ENCODE measurements at places on chromosomes 7 and 10.

DNA sequence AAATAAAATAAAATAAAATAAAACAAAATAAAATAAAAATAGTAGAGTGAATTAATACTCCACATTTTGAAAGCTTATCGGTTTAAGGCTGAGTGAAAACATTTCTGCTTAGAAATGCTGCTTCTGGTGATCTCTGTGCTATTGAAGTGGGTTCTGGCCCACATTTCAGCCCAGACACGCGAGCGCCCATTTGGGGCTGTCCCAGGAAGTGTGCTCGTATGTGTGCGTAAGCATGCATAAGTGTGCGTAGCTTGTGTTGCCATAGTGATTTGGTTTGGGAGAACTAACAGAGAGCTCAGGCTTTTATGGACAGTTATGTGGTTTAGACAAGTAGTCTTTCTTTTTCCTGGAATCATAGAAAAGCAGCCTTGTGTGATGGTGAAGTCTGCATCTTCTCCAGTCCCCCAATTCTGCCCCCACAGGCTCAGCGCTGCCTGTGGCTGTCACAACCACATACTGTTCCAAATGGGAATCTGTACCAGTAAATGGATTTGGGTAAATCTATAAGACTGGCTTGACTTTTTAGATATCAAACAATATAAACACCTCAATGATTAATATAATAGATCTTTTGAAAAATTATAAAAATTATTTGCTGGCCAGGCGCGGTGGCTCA lies 29.8 kb upstream of the PURB start:
- DNase-seq: no peak

DNA sequence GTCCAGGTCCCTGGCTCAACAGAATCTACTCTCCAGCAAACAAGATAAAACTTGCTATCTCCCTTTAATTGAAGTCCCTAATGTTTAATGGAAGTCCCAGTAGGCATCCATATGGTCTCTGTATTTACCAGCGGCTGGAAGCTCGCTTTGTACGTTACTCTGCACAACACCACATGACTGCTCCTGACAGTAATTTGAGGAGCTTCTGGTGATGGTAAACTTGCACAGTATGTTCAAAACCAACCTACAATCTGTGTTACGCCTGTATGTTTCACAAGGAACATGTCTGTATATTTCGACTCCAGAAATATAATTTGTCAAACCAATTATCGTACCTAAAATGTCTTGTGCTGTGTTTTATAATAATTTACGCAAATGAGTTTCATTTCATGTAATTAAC lies 4.4 kb upstream of the TECPR1 start:
- peak; percentile 82 for DNase-seq

DNA sequence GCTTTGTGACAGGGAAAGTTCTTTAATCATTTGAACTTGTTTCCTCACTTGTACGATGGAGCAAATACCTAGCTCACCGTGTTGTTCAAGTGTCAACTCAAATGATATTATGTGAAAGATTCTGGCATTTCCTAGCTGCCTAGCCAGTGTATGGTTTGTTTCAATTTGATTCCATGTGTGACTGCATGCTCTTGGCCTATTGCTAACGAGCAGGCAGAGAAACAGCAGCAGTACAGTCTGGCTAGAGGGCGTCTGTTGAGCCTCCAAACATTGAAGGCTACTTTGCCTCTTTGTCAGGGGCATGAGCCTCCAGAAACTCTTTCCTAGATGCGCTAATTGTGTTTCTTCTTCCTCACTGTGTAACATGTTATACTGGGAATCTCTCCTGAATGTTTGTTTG lies 417.4 kb downstream of the EXOC4 start:
- no peak for DNase-seq

DNA sequence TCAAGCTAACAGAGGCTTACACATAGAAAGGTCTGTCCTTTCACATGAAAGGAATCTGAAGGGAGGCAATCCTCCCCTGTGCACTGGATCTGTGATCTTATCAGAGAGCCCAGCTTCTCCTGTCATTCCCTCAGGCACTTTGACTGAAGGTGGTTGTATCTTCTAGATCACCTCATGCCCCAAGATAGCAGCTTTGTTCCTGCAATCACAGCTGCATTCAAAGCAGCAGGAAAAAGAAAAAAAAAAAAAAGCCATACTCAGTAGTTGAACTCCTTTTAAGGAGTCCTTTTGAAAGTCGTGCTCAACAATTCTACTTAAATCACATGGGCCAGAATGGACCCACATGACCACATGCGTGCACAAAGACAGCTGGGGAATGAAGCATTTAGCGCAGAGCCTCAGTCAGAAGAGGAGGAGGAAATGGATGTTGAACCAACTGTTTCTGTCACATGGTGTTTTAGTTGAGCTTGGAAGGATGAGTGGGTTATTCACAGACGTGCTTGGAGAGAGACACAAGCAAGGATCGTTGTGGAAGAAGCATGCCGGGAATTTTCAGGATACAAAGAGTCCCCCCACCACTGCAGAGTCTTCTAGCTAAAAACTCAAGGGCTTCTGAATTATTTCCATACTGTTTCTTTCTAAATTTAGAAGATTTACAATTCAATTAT lies 13.0 kb upstream of the PFKP start:
- DNase-seq: no peak

GRCh38 chr10:48704156-48704555 lies 19.5 kb downstream of the WDFY4 start:
- no peak for DNase-seq

- DNase-seq: no peak
Observed at GRCh38 chr7:45026984-45027773, 27.2 kb downstream of the CCM2 start.

DNA sequence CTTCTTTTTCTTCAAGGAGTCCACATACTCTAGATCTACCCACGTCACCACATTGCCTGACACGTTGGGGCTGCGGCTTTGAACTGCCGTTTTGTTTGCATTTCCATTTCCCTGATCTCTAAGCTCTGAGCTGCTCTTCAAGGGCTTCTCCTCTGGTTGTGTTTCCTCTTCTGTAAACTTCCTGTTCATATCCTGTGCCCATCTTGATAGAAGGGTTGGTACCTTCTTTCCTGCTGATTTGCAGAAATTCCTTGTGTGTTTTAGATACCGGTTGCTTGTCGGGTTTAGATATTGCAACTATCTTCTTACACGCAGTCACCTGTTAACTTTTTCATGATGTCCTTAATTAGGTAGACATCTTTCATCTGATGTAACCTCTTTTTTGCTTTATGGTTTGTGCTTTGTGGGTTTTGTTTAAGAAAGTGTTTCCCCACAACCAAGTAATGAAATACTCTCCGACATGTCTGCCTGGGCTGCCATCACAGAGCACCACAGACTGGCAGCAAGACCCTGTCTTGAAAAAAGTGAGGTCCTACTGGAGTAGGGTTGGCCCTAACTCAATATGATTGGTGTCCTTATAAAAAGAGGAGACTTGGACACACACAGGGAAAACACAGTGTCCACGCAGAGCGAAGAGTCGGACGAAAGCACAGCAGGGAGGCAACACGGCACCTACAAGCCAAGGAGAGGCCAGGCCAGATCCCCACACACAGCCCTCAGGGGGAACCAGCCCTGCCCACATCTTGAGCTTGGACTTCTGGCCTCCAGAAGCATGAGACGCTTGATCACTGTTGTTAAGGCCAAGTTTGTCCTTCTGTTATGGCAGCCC lies 99.1 kb upstream of the PDGFA start:
- no peak for DNase-seq

DNA sequence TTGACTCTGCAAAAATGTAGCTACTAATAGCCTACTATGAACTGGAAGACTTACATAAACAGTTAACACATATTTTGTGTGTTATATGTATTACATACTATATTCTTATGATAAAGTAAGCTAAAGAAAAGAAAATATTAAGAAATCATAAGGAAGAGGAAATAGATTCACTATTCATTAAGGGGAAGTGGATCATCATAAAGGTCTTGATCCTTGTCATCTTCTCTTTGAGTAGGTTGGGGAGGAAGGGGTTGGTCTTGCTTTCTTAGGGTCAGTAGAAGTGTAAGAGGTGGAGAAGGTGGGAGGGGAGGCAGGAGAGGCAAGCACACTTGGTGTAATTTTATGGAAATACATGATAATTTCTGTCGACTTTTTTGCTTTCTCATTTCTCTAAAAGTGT lies 81.3 kb downstream of the NAMPT start:
- DNase-seq: no peak

GRCh38 chr7:42479816-42480633 lies 243.0 kb upstream of the GLI3 start:
- DNase-seq: no peak

All from NCI-H1694 (cell line).